ENCODE measurements at places on chromosomes 2 and 18.
A peak's percentile ranks its signal among the peaks of the same experiment; 100 is the strongest.

DNA sequence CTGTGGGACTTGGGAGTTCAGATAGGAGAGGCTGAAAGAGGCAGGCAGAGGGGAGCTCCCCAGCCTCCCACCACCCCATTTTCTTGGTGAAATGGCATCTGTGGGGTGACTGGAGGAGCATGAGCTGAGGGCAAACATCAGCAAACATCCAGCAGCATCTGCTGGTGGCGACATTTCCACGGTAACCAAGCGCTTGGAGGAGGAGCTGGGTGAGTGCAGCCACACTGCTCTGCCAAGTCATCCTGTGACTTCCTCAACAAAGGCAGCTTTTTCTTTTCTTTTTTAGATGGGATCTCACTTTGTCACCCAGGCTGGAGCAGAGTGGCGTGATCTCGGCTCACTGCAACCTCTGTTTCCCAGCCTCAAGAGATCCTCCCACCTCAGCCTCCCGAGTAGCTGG is 5.6 kb downstream of the TXNL4A start:
- peak; percentile 22 for DNase-seq

- DNase-seq, result no peak
Measured at GRCh38 chr2:158570869-158571268, 114.1 kb downstream of the PKP4 start.

DNA sequence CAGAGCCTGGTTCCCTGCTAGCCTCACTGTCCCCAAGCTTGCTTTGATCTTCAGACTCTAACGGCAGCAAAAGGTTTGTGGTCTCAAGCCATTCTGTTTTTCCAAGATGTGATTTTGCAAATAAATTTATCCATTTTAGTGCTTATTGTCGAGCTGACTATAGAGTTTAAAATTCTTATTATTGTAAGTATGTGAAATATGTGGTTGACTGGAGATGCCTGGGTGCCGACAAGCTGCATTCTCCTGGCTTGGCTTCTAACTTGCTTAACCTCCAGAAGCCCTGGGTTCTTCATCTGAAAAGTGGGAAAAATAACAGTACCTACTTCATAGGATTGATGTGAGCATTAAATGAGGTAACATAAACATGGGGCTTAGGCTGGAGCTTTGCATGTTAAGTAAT is 9.9 kb upstream of the EDAR start:
- DNase-seq, result no peak

DNA sequence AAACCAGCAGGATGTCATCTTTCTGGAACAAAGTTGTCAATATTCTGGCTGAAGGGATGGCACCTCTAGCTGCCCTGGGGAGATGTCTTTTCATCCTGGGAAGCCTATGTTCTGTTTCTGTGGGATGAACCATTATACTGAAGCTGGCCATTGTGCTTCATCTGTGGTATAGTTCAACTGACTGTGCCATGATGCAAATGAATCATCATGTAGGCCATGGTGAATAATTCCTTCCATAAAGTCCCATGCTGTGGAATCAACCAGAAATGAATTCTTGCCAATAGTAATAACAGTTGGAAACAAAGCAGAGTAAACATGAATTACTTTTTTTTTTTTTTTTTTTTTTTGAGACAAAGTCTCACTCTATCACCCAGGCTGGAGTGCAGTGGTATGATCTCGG is 64.1 kb upstream of the CNGA3 start:
- DNase-seq, result peak; percentile 4

DNA sequence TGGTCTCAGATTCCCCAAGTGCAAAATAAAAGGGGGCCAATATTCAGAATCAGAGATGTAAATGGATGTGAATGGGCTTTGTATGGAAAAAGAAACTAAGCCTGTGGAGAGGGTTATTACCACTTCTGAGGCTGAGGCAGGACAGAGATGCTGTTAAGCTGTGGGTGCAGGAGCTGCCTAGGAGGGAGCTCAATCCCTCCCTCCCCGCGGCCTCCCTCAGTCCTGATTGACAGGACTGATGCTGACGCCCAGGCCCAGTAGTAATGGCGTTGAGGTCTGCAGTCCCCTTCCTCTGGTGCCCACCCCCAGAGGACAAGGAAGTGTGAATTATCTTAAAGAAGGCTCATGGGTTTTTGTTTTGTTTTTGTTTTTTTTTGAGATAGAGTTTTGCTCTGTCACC is 40.4 kb downstream of the PSD4 start:
- DNase-seq, result no peak

GRCh38 chr2:95281786-95282185 is 7.5 kb downstream of the PROM2 start:
- no peak for DNase-seq

Measured in ELR (cell line).